Progenitor cell of endocrine pancreas (in vitro differentiated cells): ENCODE measurements at places on chromosomes 6 and 20.

GRCh38 chr20:17995967-17996819, 27.4 kb downstream of the MGME1 start:
- H3K4me3 ChIP-seq = no peak overlapping the region
- no peak for DNase-seq
- no peak overlapping the region for H3K27ac ChIP-seq
- H3K4me1 ChIP-seq = peaks cover 5% of the 10 kb centered on the region
- H3K36me3 ChIP-seq = no peaks in the 10 kb centered on the region

DNA sequence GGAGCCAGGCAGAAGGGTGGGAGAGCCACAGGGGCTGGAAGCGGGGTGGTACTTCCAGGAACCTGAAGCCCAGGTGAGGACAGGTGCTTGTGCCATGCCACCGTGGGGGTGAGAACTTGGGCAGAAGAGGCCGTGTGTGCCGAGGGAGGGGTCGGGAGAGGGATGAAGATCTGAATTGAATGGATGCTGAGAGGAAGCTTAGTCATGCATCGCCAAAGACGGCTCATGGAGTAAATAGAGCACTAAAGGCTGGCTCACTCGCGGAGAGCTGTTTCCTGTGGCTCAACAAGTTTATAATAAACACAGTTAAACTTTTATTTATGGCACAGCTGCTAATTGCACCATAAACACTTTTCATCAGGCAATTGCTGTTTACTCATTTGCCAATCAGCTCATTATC, 21.7 kb upstream of the MYT1 start:
- no peak overlapping the region for H3K4me3 ChIP-seq
- no peak overlapping the region for H3K27ac ChIP-seq
- no peak for DNase-seq
- H3K36me3 ChIP-seq = no peaks in the 10 kb centered on the region
- no peaks in the 10 kb centered on the region for H3K27me3 ChIP-seq
- peaks cover 11% of the 10 kb centered on the region for H3K4me1 ChIP-seq

DNA sequence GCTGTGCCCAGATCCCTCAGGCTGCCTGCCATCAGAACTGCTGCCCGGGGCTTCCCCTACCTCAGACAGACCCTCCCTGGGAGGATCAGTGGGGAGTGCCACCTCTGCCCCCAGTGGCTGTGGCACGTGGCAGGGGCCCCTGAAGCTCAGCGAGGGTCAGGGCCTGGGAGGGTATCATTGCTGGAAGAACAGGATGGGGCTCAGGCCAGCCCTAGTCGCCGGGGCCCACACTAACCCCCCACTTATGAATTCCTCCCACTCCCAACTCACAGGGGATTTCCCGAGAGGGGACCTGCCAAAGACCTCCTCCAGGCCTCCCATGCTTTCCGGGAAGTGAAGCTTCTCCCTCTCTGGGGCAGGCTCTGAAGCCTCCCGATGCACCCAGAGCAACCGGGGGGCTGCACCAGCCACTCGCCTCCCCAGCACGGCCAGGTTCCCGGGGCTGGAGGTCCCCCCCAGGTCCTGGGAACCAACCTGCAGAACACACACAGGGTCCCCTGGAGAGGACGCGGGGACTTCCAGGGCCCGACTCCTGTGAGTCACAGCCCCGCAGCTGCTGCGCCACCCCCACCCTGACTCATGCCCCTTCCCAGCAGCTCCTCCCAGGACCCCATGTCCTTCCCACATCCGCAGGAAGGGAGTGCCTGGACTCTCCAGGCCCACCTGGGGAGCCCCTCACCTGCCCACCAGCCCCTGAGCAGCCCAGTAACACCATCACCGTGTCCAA, 2.5 kb downstream of the TNFRSF6B start:
- H3K27me3 ChIP-seq = no peaks in the 10 kb centered on the region
- H3K4me3 ChIP-seq = no peak overlapping the region
- H3K27ac ChIP-seq = no peak overlapping the region
- H3K4me1 ChIP-seq = no peaks in the 10 kb centered on the region
- H3K36me3 ChIP-seq = no peaks in the 10 kb centered on the region
- no peak for DNase-seq

GRCh38 chr6:160930547-160931377, 60.8 kb upstream of the MAP3K4 start:
- no peaks in the 10 kb centered on the region for H3K36me3 ChIP-seq
- peak overlapping the region; percentile 79 for H3K4me3 ChIP-seq
- DNase-seq = peak; percentile 79
- no peaks in the 10 kb centered on the region for H3K27me3 ChIP-seq
- peaks cover 10% of the 10 kb centered on the region for H3K4me1 ChIP-seq

GRCh38 chr6:160265869-160266476, 7.4 kb upstream of the SLC22A2 start:
- H3K27me3 ChIP-seq = peaks cover 6% of the 10 kb centered on the region
- no peaks in the 10 kb centered on the region for H3K36me3 ChIP-seq
- peaks cover 15% of the 10 kb centered on the region for H3K4me1 ChIP-seq
- no peak overlapping the region for H3K27ac ChIP-seq
- DNase-seq = no peak

- H3K27ac ChIP-seq = no peak overlapping the region
- H3K4me1 ChIP-seq = no peaks in the 10 kb centered on the region
- H3K27me3 ChIP-seq = no peaks in the 10 kb centered on the region
- no peak overlapping the region for H3K4me3 ChIP-seq
- no peak for DNase-seq
These were observed 757.7 kb downstream of the C6orf118 start for GRCh38 chr6:164551706-164552105.

DNA sequence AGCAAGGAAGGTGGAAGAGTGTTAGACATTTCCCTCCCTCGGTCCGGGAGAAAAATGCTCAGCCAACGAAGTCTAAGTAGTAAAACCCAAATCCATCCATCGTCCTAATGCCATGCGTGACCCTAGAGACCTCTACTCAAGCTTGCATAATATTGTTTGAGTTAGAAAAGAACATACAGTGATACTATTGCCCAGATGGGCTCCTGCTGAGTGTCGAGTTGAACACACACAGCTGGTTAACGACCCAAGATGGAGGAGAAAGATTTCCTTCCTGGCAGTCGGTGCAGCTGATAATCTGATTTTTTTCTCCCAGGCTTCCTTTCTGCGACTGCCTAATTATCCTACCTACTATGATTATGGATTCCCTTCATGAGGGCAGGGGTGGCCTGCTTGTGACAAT, 164.4 kb upstream of the KCNG1 start:
- H3K4me1 ChIP-seq = peaks cover 18% of the 10 kb centered on the region
- H3K27ac ChIP-seq = no peak overlapping the region
- no peak overlapping the region for H3K4me3 ChIP-seq
- H3K36me3 ChIP-seq = no peaks in the 10 kb centered on the region
